ENCODE measurements at places on chromosomes 3 and 15.

DNA sequence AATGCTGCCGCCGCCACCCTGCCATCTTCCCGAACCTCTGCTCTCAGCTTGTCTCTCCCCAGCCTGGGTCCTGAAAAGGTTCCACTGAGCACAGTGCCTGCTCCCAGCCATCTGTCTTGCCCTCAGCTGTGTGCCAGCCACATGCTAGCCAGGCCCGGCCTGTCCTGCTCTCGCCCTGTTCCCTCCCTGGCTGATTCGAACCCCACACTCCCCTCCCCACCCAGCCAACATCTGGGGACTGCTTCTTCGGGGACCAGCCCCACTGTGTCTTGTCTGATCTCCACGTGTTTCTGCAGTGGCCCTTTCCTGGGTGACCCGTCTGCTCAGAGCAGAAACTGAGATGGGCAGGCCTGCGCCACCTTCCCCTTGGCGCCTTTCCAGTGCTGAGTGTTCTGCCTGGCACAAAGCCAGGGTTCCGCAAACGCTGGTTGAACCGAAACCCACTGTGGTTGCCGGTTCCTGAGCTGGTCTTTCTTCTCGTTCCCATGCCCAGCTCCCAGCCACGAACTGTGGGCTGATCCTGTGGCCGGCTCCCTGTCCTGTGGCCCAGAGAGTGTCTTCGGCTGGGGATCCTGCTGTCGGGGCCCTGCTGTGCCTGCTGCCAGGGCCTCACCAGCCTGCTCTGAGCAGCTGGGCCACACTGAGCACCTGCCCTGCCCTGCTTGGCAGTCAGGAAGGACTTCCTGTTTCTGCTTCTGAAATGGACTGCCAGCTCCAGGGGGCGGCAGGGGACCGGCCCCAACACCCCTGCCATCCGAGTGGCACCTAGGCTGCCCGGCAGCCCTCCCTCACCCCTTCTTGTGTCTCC, 62.7 kb upstream of the KLF13 start:
- DNase-seq = peak; percentile 79

GRCh38 chr3:11434017-11434526, 161.9 kb downstream of the ATG7 start:
- DNase-seq = no peak

- DNase-seq = no peak
These were observed 36.3 kb downstream of the RASGRP1 start for GRCh38 chr15:38528294-38528693.

DNA sequence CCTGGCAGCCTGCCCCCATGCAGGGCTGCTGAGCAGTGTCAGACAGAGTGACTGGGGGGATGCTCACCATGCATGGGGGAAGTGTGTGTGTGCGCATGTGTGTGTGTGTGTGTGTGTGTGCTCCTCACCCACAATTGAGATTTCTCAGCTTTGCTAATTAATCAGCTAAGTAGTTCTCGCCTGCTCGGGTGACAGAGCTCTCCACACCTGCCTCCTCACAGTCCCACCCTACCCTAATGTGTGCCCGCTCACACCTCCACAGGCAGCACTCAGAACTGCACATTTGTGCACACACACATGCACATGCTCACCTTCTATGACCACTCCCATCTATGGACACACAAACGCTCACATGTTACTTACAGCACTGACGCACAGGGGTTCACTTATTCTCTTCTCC, 37.3 kb downstream of the CACNA2D2 start:
- DNase-seq = no peak

- no peak for DNase-seq
These were observed 975.3 kb upstream of the GBE1 start for GRCh38 chr3:82736696-82737277.

- DNase-seq = no peak
These were observed 65.4 kb downstream of the FBN1 start for GRCh38 chr15:48579945-48580671.

DNA sequence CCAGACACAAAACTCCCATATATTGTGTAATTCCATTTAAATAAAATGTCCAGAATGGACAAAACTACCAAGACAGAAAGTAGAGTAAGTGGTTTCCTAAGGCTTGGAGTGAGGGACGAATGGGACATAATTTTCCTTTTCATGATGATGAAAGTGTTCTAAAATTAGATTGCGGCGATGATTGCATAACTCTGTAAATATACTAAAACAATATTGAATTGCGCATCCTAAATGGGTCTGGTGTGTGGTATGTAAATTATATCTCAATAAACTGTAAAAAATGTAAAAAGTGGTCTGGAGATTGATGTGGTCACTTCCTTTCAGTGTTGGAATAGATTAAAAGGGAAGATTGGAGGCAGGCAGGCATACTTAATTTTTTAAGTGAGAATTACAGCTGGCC, 105.9 kb upstream of the KCNAB1 start:
- DNase-seq = no peak

DNA sequence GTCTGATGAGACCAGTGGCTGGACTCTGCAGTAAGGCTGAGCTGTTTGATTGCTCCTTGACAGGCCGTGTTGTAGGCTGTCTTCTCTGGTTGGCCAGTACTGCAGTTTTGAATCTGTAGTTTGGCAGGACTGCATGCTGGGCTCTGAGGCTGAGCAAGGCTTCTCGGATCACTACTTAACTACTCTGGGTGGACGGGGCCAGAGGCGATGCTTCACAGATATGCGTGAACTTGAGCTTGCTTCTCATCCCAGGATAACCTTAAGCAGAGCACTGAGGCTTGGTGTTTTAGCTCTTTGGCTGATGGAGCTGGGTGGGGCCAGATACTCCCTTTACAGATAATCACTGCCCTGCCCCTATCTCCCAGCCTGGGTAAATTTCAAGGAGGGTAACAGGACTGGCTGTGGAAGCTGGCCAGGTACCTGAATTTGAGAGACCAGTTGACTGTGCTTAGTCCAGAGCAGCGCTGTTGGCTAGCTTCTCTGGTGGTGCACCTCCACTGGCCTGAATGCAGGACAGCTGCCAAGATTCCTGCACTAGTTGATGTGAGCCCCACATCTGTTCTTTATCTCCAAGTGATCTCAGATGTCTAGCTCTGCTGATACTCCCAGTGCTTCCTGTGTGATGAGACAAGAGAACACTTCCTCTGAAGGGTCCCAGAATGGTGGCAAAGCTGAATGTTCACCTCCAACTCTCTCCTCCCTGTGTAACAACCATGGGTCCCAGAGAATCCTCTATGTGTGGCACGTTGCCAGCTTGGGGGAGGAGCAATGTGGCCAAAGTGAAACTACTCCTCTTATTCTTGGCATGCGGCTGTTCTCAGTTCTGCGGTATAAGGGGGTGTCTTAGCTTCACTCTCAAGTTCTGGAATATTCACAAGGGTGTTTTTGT, 37.9 kb downstream of the RPL39L start:
- peak; percentile 23 for DNase-seq

DNA sequence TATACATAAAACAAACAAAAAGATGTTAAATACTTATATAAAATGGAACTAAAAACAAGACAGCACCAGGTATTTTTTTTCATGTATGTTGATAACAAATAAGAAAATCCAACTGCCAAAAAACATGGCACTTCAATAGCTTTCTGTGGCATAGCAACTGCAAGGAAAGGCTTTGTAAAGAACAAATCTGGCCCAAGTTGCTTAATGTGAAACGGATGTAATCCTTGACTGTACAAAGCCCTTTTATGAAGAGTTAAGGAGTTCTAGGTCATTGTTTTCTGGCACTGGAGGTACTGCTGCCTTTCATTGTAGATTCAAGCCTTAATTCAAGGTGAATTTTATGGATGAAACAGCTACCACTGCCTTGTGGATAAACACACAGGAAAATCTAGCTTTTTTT, 68.8 kb upstream of the SLC12A8 start:
- DNase-seq = no peak

DNA sequence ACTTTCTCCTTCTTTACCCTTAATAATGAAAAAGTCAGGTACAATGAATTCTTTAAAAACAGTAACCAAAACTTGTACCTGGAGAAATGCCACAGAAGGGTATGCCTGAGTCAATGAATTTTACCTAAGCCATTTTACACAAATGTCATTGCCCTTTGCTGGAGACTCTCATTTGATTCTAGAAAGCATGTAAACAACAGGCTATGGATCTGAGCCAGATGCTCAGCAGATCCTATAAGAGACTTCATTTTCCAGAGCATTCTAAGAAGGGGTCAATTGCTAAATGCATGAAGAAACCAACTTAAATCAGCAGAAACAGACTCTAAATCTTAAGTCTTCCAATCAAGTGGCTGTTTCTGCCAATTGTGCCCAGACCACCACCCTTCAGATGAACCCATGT, 83.8 kb upstream of the GALNT15 start:
- no peak for DNase-seq

DNA sequence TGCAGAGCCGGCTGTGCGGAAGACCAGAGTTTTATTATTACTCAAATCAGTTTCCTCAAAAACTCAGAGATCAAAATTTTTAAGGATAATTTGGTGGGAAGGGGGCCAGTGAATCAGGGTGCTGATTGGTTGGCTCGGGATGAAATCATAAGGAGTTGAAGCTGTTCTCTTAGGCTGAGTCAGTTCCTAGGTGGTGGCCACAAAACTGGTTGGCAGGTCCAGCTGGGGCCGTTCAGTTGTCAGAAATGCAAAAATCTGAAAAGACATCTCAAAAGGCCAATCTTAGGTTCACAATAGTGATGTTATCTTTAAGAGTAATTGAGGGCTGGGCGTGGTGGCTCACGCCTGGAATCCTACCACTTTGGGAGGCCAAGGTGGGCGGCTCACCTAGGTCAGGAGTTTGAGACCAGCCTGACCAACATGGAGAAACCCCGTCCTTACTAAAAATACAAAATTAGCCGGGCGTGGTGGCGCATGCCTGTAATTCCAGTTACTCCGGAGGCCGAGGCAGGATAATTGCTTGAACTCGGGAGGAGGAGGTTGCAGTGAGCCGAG, 2.3 kb upstream of the ZNF589 start:
- DNase-seq = no peak

- DNase-seq = no peak
These were observed 20.5 kb downstream of the TRPM1 start for GRCh38 chr15:31081056-31081455.

DNA sequence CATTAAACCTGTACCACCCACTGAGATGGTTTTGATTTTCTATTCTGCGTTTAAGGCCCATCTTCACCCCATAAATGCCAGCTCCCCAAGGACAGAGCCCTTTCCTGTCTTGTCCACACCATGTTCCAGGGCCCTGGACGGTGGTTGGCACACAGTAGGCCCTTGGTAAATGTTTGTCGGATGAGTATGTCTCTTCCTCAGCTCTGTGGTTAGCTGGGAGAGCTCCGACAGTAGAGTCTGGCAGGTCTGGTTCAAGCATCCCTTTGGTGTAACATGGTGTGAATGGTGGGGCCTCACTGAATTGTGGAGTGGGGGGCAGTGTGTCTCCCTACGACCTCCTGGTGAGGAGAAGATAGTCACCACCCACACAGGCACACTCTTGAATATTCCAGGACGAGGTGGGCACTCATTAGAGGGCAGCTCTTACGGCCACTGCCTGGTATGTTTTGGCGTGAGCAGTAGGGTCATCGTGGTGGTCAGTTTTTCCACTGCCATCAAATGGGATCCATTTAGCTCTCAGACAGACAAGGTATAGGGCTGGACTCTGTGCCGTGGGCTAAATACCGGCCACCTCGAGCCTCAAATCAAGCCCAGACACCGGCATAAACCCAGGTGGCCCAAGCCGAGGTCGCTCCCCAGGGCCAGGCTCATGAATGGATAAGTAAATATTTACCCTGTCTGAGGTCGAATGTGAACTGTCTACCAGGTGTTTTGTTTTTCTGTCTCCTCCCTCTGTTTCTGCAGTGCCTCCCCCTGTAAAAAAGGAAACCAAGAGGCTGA, 61.3 kb downstream of the SMAD3 start:
- no peak for DNase-seq

DNA sequence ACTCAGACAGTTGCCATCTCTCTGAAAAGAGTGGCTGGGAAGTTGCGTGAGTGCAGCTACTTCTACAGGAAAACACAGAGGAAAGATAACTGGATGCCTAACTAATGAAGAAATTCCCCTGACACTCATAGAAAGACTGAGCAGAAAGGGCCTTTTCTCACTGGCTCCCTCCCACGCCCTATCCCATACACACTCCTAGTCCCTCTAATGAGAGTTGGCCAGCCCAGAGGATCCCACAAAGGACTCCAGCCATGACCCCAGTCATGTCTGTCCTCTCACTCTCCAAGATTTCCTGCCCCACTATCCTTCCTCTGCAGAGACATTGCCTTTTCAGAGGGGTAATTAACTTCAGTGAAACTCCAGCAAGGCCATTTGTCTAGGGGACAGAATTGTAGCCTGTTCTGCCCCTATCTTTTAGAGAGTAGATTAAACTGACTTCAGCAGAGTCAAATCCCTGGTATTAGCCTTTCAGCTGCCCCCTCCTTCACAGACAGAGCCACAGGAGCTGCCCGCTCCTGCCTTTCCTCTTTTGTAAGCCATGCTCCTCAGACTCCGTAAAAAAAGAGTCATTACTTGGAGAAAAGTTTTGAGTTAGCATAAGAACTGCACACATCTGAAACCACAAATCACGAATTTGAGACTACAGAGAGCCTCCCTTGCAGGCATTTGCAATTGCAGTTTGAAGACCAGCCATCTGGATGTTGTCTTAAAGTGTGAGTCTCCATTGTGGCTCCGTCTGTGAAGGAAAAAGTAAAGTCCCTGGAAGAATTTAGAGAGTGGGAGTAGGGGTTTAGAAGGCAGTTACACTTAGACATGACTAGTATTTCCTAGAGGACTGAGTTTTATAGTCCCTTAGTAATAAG, 129.1 kb upstream of the SEMA6D start:
- DNase-seq = no peak

- no peak for DNase-seq
These were observed 40.8 kb upstream of the MED12L start for GRCh38 chr3:151044706-151045105.

- no peak for DNase-seq
These were observed 102.0 kb downstream of the TBC1D2B start for GRCh38 chr15:77975332-77976094.

GRCh38 chr3:141380279-141380678, 12.0 kb downstream of the ZBTB38 start:
- DNase-seq = no peak

DNA sequence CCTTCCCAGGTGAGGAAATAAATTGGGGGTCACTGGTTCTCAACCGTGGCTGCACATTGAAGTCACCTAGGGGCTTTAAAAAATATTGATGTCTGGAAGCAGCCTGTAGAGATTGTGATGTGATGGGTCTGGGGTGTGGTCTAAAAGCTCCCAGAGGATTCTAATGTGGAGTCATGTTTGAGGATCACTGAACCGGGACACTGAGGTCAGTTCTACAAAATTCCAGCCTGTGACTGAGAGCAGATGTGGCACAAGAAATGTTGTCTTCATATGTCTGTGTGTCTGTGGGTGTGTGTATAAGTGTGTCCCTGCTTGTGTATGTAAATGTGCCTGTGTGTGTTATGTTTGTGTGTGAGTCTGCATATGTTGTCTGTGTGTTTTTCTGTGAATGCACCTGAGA, 79.9 kb downstream of the TLE3 start:
- no peak for DNase-seq

- no peak for DNase-seq
These were observed 22.0 kb upstream of the LEKR1 start for GRCh38 chr3:156803952-156804741.

GRCh38 chr3:85432081-85432480, 473.3 kb downstream of the CADM2 start:
- no peak for DNase-seq

DNA sequence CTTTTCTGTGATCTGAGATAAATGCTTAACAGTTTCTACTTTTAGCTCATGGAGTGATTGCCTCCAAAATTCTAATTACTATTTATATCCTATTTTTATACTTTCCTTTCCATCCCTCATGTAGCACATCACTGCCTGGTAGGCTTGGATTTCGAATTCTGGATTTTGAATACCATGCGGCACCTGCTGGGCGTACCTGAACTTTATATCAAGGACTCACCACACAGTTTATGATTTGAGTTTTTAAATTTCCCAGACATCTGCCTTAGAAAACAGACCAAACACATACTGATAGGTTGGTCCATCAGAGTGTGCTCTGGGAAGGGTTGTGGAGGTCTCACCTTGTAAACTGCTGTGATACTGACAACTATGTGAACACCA, 6.4 kb downstream of the TRAK1 start:
- DNase-seq = no peak

Data from memory B cell (primary cell).